ENCODE measurements at places on chromosomes 11 and 22.

DNA sequence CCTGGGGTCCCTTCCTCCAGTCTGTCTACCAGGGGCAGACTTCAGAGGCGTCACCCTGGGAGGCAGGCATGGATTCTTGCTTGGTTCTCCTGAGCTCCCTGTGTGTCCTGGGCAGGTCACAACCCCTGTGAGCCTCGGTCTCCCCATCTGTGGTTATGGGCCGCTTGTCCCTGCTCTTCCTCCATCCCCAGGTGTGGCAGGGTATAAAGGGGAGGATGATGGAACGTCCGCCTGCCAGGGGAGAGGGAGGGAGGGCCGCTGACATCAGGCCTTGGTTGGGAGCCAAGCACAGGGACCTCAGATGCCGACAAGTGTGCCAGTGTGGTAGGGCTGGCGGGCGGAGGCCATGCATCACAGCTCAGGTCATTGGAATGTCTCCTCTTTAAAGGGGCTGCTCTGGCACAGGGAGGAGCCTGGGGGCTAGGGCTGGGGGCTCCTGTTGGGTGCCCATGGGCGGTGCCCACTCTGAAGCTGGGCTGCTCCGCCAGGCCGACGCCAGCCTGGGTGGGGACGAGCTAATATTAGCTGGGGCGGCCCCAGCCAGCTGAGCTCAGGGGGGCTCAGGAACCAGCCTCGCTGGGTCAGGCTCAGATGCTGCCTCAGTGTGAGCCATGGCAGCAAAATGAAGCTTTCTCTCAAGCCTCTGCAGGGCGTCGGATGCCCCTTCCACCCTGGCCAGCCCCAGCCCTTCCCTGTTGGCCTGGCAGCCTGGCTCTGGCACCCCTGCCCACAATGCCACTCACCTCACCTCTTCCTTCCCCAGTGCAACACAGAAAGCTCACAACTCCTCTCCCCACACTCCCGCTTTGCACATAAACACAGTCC, 12.8 kb downstream of the KCNC1 start:
- no peak for DNase-seq

DNA sequence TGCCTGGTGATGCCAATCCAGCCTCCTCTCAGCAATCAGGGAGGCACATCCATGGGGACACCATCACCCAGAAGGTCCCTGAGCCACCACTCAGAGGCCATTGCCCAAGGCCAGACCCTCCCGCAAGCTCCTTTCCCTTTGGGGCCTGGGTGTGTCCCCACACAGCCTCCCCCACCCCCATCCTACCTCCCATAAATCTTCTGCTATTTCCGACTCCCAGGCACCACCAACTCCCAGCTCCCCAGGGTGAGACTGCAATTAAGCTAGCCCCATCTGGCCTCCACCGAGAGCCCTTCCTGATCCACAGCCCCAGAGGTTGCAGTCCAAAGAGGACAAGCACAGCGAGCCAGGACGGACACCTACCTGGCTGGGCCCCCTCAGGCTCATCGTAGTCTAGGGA, 6.3 kb downstream of the ARHGAP1 start:
- DNase-seq, result no peak

DNA sequence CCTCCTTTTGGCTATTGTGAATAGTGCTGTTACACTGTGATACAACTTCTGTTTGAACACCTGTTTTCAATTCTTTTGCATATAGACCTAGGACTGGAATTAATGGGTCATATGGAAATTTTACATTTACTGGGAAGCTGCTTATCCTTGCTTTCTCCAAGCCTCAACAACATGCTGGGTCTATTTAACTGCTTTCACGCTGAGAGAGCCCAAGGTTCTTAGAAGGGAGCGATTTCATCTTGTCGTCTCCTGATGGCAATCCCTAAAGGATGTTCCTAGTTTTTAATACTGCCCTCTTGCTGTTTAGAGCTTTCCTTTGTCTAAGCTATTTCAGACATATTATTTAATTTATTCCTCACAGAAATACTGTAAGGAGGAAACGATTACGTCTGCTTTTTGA, 15.5 kb downstream of the IRAG1 start:
- no peak for DNase-seq

GRCh38 chr22:46730568-46731245, 7.3 kb downstream of the CERK start:
- DNase-seq, result no peak

DNA sequence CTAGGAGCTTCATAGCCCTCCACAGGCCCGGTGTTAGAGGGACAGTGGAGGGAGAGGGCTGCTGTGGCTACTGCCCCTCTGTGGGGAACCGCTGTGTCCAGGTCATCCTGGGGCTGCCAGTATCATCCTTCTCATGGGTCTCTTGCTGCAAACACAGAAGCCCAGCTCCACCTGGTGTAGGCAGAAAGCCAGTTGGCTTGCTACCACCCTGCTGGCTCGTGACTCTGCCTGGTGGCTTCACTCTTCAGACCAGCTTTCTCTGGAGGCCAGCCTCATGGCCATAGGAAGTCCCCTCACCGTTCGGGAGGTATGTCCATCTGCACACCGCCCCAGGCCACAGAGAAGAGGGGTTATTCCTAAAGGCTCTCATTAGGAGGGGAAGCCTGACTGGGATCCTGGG, 19.4 kb upstream of the SUSD2 start:
- DNase-seq, result no peak

GRCh38 chr22:44676441-44677352, 25.3 kb upstream of the PRR5 start:
- DNase-seq, result no peak

DNA sequence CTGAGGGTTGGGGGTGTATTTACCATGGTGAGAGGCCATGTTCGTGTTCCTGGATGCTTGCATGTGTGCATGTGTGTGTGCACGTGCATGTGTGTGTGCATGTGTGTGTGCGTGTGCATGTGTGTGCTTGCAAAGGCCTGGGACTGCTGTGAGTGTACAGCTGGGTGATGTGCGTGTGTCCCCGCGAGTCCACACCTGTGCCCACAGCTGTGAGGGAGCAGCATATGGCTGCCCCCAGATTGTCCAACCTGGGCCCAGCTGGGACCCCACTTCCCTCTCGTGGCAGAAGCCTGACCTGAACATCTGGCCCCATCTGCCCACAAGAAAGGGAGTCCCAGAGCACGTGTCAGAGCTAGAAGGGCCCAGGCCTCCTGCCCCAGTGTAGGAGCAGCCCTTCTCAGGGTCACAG, 8.4 kb upstream of the CD248 start:
- DNase-seq, result no peak

Measured in stimulated activated CD4-positive, alpha-beta T cell treated with anti-CD3 and anti-CD28 coated beads, TNF-alpha, amount 100 ng/mL, for 24 hours (primary cell).